Omental fat pad (tissue), 4 donors: ENCODE measurements at places on chromosomes 7 and 10. TPM values are rescaled to one million over a fixed set of nuclear protein-coding genes. Genes with fewer than 3 reads are reported as not detected.

Gene FAM171A1
- total RNA-seq = 17.4 TPM

- no peak for DNase-seq
Observed at GRCh38 chr7:18191341-18191740, 163.7 kb upstream of the PRPS1L1 start.

Gene SLC26A5
- 0.19 TPM for total RNA-seq

DNA sequence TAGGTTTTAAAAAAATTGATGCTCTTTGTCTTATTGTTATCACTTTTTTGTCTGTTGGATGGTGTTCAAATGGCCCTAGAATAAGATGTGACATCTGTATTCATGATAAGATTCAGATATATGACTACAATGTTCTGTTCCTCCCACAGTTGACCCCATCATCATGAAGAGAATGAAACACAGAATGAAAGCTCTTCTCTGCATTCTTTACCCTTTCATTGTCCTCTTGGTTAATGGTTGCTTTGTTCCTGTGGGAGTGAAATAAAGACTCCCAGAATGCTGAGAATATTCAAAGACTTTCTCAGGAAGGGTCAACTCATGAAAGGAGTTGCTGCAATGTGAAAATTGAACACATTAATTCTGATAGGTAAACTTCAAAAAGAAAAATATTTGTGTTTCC lies 1015.8 kb downstream of the SORCS3 start:
- DNase-seq = no peak

DNA sequence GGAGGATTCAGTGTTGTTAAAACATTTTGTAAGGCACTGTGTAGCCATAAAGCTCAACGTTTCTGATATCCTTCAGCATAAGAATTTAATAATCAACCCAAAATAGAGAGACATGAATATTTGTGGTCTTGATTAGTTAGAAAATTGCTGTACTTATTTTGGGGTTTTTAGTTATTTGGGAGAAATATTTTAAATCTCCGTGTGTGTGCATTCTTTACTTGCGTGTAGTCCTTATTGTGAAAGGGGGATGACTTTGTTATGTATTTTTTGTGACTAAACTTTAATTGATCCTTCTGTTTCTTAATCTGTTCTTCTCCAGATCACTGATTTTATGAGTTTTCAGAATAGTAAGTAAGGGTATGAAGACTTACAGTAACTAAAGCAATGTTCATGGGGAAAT lies 81.2 kb downstream of the ZNRF2 start:
- DNase-seq = no peak

GRCh38 chr10:69318106-69318866 lies 40.0 kb downstream of the HK1 start:
- no peak for DNase-seq

DNA sequence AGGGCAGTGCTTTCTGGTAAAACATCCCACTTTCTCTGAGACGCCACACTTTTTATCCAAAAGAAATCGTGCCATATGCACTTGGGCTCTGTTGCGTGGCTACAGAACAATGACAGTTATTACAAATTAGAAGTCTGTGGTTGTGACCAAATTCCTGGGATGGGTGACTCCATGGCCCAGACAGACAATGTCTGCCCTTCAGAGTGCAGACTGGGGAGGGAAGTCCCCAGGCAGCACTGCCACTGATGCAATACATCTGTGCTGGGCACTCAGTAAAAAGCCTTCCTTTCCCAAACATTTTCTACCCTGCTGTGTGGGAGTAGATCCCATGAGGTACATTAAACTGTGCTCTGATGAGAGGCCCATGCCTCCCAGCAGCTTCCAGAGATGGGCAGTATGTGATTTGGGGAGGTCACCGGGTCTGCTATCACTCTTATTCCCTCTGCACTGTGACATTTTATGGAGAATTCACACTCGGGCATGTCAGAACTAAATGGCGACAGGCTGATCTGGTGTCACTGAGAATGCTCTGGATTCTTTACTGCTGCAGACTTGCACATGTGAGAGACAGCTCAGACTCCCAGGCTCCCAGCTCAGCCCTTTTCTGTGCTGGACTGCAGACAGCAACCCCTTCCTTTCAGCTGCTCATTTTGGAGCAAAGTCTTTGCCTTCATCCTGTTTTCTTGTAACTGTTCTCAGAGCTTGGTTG lies 243.5 kb upstream of the ZNF32 start:
- no peak for DNase-seq

Gene ATG9B
- total RNA-seq = not detected

Gene NXPH1
- not detected for total RNA-seq

Gene ITGB8
- 3.9 TPM for total RNA-seq

GRCh38 chr7:139883814-139884213 lies 54.8 kb downstream of the TBXAS1 start:
- no peak for DNase-seq

DNA sequence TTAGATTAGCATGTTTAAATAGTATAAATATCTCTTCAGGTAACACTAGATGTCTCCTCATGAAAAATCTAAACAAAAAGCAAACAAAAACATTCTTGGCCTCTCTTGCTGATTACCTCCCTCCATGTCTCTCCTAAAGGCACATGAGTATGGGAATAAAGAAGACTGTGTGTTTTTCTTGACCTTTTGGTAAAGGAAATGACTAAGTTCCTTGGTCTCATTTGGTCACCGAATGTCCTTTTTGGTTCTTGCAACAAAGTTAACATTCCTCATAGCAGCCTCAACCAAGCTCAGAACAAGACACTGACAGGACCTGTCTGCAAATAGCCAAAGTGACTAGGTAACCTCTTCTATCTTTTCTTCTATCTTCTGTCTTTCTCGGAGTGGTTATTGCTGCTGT lies 35.5 kb downstream of the POM121L12 start:
- no peak for DNase-seq

GRCh38 chr7:16668049-16668858 lies 22.3 kb downstream of the BZW2 start:
- DNase-seq = peak; percentile 76

- no peak for DNase-seq
Observed at GRCh38 chr7:122791959-122792545, 89.3 kb upstream of the RNF148 start.

Gene SFTPA1
- not detected for total RNA-seq

Gene PNLIP
- total RNA-seq = not detected

DNA sequence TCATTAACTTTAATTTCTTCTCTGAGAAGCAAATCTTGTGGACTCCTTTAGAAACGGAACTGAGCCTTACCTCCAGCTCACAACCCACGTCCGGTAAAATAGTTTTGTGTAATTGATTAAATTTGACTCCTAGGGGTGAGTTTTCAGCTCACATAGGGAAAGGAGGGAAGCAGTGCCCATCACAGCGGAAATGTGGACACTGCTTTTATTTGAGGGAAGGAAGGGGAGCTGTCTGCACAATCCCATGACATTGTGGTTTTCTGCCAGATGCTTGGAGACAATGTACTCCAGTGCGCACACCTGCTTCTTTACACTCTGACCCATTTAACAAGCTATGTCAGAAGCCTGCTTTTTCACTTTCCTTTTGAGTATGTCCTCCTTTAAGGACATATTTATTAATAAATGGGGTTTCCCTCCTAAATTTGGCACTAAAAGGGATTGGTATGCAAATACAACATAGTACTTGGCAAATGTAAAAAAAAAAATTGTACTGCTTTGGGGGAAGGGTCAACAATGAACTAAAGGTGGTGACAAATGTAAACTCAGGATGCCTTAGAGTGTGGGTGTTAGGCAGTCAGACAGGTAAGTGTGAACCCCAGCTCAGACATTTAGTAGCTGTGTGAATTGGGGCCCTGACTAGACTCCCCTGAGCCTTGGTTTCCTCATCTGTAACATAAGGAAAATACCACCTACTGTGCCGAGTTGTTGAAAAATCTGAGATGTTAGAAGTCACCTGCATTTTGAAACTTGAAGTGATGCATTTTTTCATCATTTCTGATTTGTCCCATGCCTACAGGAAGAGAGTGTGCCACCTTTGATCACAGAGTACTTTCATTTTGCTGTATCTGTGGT lies 90.2 kb upstream of the KLF6 start:
- DNase-seq = no peak

DNA sequence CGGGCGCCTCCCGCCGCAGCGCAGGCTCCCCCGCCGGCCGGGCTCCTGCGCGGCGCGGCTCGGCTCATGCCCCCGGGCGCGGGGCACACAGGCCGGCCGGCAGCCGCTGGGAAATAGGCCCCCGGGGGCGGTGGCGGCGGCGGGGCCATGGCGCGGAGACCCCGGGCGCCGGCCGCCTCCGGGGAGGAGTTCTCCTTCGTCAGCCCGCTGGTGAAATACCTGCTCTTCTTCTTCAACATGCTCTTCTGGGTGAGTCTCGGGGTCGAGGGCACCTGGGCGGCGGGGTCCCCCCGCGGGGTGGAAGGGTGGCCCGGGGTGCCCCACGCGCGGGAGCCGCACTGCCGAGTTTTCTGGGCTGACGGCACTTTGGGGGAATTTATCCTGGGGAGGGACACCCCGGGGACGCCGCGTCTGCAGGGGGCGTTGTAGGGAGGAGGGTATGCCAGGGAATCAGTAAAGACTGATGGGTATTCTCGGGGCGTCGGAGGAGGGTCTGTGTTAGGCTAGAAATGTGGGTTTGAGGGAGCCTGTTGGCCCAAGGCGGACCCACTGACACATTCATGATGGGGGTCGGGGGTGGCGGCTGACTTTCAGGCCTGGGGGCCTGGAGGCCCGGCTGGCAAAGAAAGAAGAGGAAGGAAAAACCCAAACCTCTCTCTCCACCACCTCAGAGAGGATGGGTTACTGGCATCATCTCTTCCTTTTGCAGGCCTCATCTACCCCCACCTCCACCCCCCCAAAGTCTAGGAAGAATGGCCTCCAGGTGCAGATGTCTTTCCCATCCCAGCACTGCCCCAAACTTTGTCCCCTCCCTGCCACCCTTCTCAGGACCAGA lies 544 bp downstream of the TSPAN33 start:
- DNase-seq = no peak

- DNase-seq = peak; percentile 25
Observed at GRCh38 chr7:117479225-117480054, at the start of gene CFTR. CFTR (plus strand) TSS chr7:117480025; CDS start chr7:117480095, 70 bp downstream.

DNA sequence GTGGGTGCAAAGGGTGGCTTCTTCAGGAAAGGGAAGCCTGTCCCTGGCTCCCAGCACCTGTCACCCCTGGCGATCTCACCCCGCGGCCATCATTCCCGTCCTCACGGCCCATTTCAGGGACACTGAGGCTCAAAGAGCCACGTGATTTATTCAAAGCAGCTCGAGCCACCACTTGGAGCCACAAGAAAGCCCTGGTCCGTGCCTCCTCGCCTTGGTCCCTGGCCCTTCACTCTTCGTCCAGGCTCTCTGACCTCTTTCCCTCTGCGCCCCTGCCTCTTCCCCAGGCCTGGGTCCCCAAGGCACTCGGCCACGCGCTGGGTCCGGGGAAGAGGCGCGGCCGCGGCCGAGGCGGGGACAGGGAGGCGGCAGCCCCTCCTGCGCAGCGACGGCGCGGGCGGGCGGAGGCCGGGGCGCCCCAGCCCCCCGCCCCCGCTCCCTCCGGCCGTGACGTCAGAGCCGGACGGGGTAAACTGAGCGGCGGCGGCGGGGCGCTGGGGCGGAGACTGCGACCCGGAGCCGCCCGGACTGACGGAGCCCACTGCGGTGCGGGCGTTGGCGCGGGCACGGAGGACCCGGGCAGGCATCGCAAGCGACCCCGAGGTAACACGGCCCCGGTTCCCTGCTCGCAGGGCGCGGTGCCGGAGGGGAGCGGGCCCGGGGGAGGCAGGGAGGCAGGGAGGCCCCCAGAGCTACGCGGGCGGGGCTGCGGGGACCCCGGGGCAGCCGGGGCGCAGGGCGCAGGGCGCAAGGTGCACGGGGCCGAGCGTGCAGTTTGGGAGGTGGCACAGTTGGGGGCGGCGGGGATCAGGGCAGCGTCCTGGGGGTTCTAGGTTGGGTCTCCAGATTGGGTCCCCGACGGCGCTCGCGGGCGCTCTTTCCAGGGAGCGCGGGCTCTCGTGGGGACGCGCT lies at the start of gene SLC18A2:
Gene SLC18A2 (plus strand): TSS at position 494 of the 909 bp plus-strand sequence. CDS start 580 bp downstream, outside the sequence.
- no peak for DNase-seq

DNA sequence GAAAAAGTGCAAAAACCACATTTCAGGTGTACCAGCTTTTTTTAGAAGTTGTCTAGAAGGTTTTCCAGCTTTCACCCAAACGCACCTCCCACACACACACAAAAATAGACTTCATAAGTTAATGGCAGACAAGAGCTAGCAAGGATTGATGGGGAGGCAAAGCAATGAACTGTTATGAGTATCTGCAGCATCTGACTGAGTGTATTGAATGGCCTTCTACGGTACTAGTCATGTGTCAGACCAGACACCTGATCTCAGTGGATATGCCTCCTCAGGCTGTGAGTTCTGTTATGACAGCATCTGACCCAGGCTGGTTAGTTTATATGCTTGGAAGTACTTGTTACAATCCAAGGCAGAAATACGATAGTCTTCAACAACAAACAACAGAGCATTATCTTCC lies 406.1 kb upstream of the AUTS2 start:
- DNase-seq = no peak

Gene RBM20
- total RNA-seq = 3.5 TPM

- DNase-seq = no peak
Observed at GRCh38 chr7:148588670-148589131, 1.9 kb upstream of the C7orf33 start.

- DNase-seq = no peak
Observed at GRCh38 chr7:5578495-5578894, 154.9 kb upstream of the TNRC18 start.

GRCh38 chr7:105653441-105654005 lies 72.2 kb upstream of the EFCAB10 start:
- DNase-seq = no peak

Gene ADAM22
- 0.82 TPM for total RNA-seq

- no peak for DNase-seq
Observed at GRCh38 chr7:4959893-4960292, 906 bp upstream of the MMD2 start.

GRCh38 chr7:28940741-28941384 lies 17.3 kb downstream of the TRIL start:
- no peak for DNase-seq

DNA sequence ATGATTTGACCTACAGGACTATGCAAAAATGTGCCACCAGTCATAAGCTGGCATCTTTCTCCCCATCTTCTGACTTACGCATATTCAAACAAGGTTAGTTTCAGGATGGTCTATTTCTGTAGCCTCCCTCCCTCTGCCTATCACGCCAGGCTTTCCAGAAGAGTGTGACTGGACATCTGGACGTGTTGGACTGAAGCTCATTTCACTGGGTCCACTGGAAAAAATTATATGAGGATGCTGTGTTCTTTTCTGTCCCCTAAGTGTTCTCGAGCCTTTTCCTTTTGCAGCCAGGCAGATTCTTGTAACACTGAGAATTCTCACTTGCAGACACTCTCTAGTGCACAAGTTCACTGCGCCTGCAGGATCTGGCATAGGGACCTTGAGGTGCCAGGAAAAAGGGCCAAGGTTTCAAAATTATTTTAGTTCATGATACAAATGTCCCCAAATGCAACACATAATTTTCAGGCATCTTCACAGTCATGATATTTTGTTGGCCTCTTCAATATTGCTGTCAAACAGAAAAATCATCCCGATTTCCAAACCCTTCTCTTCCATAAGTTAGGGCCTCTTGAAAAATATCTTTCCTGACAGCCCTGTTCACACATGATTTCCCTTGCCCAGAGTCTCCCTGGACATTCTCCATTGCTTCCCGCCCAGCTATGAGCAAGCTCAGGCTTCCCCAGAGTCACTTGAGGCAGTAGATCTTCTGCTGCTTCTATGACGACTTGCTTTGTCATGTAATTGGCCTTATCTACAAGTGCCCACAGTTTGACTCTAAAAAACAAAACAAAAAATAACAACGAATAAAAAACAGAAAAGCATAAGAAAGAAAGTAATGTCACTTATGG lies 170.4 kb downstream of the BMPER start:
- no peak for DNase-seq

GRCh38 chr10:71487726-71488125 lies 91.0 kb downstream of the CDH23 start:
- DNase-seq = no peak
